ENCODE measurements at places on chromosomes 6 and 20. TPM values are rescaled to one million over a fixed set of nuclear protein-coding genes. Genes with fewer than 3 reads are reported as not detected.
A peak's percentile ranks its signal among the peaks of the same experiment; 100 is the strongest.

DNA sequence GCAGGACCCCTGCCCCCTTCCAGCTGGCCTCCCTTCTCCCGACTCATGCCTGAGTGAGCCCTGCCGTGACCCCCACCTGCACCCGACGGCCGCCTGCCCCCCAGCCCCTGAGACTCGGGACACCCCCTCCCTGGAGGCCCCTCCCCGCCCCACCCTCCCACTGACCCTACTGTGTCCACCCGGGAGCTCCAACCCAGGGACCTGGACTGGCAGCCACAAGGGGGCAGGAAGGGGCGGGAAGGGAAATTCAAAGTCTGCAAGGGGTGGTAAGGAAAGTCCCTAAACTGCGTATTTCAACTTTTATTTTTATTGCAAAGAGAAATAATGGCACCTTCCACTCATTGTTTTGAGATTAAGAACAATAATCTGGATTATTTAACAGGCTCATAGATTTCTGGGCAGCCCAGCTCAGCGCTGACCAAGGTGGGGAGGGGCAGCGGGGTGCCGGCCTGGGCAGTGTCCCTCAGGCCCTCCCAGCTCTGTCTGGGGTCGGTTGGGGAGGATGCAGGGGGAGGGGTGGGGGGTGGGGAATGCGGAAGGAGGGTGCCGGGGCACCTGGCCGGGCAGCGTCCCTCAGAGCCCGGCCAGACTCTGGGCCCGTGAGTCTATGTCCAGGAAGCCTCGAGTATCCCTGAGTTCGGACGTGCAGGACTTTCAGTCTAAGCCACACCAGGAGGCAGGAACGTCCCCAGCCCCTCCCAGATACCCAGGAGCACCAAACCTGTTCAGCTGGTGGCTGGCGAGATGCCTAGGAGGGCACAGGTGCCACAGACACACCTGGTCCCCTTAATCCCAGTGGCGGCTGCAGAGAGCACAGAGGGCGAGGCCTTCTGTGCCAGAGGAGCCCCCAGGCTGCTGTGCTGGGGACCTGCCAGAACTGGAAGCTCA is 1.3 kb upstream of the PTK6 start:
- peak; percentile 95 for DNase-seq

- no peak for DNase-seq
These were observed 43.0 kb downstream of the MYB start for GRCh38 chr6:135224037-135224647.

DNA sequence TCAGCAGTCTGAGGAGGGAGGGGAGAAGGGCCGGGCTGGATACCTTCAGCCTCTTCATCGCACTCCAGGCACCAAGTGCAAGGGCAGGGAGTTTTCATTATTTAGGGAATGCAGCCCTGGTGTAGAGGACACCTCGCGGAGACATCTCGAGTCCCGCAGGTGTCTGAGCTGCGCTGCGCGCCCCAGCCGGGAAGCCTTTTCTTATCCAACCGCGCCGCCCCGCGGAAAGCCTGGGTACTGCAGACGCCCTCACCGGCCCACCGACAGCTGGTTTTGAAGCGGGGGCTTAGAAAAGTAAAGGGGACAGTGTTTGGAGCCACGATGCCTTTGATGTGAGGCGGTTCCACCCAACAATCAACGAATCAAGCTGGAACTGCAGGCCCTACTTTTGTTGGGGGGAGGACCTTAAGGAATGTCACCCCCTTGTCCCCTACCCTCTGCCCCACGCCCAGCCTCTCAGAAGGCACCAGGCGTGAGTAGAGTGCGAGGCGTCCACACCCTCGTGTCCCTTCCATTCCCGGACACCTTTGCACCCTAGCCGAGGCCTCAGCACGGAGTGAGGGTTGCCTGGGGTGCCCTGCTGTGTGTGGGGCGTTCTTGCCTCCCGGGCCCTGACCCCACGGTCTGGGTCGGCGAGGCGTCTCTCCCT is 8.6 kb downstream of the NKX2-2 start:
- DNase-seq = peak; percentile 83

GRCh38 chr6:42402184-42402583 is 49.5 kb downstream of the TRERF1 start:
- DNase-seq = no peak

DNA sequence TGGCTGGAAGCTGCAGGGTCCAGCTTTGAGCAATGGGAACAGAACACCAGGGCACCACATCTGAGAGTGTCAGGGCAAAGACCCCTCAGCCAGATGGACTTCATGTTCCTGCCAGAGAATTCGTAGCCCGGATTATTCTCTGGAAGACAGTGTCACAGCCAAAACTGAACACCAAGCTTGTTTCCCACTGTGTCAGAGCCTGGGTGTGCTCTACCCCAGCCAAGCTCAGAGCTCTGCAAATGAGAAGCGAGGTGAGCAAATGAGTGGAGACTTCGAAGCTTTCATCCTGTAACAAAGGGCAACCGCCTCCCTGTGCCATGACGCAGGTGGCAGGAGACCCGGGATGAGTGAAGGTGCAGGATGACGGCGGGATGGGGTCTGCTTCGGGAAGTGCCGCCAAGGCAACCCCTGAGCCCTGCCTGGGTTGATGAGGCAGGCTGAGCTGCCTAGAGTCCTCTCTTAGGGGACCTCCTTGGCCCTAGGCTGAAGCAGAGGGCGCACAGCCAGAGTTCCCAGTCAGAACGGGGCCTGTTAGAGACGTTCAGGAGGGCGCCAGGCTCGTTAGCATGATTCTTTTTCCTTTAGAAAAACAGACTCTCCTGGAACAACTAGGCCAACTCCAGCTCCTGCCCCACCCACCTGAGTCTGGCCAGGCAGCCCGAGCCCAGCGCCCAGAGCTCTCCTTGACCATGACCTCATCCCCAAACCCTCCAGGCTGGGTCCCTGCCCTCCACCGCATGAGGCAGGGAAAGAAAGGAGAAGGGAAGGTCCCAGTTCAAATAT is 187.7 kb downstream of the SOD2 start:
- no peak for DNase-seq

SAPCD1 gene
- polyA plus RNA-seq = 5.8 TPM

DNA sequence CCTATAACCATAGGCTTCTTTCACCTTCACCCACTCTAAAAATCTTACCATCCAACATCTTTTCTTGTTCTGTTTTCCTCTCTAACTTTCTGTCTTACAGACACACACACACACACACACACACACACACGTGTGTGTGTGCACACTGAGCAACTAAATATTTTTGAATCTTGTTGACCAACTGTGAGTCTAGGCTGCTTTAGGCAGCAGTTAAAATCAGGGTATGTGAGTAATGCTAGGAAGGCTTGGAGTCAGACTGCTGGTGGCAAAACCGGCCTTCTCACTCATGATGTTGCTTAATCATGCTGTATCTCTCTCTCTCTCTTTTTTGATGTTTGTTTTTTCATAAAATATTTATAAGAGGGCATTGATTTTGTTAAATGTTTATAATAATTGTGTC is 103.1 kb upstream of the TBX18 start:
- peak; percentile 52 for DNase-seq

GRCh38 chr6:101666256-101666655 is 272.7 kb downstream of the GRIK2 start:
- DNase-seq = peak; percentile 30

XKR7 gene
- not detected for polyA plus RNA-seq

DNA sequence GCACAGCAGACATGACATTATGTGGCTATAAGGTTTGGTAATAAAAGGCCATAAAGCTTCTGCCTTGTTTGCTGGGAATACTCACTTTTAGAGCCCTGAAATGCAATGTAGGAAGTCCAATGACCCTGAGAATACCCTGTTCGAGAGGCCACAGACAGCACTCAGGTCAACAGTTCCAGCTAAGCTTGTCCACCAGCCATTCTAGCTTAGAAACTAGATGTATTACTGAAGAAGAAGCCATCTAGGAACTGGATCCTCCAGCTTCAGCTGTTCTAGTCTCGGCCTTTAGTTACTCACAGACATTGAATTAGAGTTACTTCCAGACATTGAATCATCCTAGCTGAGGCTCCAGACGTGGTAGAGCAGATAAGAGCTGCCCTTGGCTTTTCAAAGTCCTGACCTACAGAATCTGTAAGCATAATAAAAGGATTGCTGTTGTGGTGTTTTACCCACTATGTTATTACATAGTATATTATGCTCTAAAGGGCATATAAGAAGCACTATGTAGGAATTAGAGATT is 84.9 kb downstream of the MMS22L start:
- DNase-seq = no peak

UNC5CL gene
- polyA plus RNA-seq = 0.79 TPM

Measured in A549 (cell line).